ENCODE measurements at places on chromosomes 16 and 17.

DNA sequence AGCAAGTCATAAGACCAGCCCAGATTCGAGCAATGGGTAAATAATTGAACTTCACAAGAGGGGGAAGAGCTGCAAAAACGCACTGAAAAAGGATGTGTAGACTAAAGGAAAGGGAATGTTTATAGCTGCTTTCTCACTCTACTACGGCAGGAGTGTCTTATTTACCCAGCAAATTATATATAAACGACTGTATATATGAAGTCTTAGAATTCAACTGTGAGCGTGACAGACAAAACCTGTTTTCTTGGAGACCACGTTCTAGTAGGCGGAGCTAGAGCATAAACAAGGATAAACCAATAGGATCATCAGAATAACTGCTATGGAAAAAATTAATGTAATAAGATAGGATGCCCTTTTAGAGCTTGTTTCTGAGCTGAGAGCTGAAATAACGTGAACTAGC, 394.6 kb upstream of the MON1B start:
- no peak for DNase-seq

- DNase-seq, result no peak
These were observed 106.2 kb upstream of the HS3ST4 start for GRCh38 chr16:25585526-25585925.

- no peak for DNase-seq
These were observed 178.8 kb upstream of the PSMD7 start for GRCh38 chr16:74117798-74118197.

GRCh38 chr17:69286257-69286656, 40.7 kb downstream of the ABCA5 start:
- DNase-seq, result no peak

GRCh38 chr17:57399690-57400089, 143.4 kb downstream of the MSI2 start:
- DNase-seq, result no peak

- no peak for DNase-seq
These were observed 4.8 kb downstream of the GAS7 start for GRCh38 chr17:10193632-10194031.

DNA sequence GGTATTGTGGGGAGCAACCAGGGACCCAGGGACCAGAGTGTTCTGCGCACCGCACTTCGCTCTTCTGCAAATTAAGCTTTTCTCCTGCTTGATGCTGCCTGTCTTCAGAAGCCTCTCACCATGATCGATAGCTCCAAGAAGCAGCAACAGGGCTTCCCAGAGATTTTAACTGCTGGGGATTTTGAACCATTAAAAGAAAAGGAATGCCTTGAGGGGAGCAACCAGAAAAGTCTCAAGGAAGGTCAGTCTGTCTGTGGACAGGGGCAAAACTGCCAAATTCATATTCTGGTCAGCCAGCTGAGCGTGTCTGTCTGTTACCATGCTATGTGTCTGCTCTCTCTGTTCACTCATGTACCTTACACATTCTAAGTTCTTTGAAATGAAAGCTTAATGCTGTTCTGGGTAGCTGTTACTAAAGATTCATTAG, 115.7 kb downstream of the MRTFB start:
- DNase-seq, result no peak

DNA sequence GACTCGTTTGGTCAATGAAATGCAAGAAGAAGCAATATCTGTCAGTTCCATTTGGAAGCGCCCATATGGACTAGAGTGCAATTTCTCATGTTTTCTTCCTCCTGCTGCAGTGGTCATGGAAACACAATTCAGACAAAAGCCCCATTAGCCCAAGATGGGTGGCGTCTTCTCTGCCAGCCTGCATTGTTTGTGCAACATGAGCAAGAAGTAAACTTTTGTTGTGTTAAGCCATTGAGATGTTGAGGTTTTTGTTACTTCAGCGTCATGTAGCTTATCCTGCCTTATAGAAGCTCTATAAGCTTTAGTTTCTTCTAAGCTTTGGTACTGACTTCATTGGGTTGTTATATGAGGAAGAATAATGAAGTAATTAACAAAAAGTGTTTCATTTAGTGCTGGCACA, 137.4 kb downstream of the NPIPB5 start:
- no peak for DNase-seq

- no peak for DNase-seq
These were observed 23.8 kb downstream of the SNX11 start for GRCh38 chr17:48131216-48131824.

DNA sequence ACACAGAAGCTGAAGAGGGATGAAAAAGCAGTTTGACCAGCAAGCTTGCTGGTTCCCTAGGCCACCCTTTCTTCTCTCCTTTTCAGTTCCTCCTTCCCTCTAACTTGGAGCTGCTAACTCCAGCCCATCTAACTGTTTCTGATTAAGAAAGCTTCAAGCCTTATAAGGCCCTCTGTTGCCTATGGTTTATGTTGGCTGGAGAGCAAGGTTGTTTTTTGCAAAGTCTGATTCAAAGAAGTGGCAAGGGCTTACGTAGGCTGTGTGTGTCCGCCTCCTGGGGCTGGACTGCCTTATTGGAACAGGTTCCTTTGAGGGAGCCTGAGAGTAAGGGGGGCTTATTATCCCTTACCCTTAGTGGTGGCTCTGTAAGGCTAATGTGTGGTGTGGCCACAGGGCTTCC, 7.1 kb downstream of the AKAP1 start:
- no peak for DNase-seq

- DNase-seq, result no peak
These were observed 45.5 kb downstream of the ZCCHC14 start for GRCh38 chr16:87447323-87447722.

DNA sequence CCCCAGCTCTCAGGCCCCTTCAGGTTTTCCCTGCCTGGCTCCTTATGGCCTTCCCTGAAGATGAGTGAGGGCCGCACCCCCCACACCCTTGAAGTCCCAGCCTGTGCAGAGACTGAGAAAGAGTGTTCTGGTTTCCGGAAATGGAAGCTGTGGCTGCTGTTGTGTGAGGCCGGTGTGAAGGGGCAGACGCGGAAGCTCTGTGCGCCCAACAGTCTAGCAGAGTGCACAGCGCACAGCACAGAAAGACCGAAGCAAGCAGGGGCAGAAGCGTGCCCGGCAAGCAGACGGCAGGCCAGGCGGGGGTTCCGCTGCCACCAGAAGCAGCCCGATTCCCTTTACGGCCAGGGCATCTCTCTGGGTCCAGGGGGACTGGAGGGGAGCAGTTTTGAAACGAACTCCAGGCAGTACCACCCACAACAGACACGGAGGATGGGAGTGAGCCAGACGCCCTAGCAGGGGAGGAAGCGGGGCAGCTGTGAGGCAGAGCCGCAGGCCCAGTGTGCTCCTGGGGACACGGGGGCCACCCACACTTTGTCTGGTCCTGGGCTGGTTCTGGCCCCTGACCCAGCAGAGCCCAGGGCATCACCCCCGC, 16.7 kb downstream of the TPSG1 start:
- DNase-seq, result no peak

- no peak for DNase-seq
These were observed 81.8 kb downstream of the TRIM37 start for GRCh38 chr17:59024916-59025315.

DNA sequence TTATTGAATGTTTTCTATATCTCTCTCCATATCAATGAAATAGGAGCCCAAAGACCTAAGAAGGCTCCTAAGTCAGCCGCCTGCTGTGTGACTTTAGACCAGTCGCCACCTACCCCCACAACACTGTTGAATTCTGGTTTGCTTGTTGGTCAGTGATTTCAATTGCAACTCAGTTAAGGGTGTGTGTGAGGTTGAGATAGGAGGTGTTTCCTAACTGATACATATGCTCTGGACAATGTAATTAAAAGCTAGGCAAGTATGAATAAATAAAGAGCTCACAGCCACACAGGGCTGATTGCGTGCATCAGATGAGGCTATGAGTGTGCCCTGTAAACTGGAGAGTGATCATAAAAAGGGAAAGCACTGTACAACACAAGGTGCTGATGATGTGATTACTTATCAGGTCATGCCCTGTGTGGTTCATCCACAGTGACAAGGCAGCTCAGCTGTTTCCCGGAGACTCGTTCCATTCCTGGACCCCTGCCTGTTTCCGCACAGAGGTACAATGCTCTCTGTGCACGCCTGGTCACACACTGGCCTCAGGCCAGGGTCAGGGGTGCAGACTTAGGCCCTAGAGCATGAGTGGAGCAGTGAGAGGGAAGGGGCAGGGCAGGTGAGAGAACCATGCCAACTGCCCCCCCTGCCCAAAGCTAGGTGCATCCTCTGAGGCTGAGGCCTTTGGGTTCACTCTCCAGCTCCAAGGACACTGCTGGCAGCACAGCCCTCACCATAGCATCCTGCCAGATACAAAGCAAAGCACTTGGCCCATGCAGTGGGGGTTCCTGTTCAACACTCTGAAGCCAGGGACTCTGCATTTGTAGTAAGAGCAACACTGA, 3.3 kb upstream of the KRT35 start:
- no peak for DNase-seq

DNA sequence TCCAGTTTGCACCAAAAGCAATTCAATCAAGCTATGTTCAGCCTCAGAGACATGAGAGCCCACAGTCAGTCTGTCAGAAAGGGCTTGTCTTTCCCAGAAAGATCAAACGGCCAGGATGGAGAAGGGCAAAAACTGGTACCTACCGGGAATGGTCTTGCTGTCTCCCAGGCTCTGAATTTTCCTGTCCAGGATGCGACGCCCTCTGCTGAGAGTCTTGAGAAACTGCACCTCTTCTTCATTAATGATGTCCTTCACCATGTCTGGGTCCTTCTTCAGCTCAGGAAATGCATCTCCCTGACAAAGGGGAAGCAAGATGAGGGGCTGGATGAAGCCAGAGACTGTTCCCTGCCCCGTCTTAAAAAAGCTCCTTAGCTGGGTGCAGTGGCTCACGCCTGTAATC, 15.8 kb upstream of the EXOSC6 start:
- no peak for DNase-seq

DNA sequence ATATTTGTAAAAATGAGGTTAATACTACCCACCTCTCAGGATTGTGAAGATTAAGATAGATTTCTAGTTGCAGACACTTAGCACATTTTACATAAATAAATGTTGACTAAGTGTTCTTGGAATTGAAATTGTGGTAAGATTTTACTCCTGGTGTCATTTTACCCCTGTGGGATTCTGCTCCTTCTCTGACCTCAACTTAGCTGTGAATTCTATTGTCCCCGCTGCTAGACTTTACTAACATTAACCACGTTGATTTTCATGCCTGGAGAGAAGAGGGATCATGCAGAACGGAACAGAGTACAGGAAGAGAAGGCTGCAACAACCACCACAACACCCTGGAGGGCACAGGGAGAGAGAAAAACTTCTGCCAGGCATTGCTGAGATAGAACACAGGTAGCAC, 2.1 kb upstream of the TOM1L1 start:
- DNase-seq, result no peak

DNA sequence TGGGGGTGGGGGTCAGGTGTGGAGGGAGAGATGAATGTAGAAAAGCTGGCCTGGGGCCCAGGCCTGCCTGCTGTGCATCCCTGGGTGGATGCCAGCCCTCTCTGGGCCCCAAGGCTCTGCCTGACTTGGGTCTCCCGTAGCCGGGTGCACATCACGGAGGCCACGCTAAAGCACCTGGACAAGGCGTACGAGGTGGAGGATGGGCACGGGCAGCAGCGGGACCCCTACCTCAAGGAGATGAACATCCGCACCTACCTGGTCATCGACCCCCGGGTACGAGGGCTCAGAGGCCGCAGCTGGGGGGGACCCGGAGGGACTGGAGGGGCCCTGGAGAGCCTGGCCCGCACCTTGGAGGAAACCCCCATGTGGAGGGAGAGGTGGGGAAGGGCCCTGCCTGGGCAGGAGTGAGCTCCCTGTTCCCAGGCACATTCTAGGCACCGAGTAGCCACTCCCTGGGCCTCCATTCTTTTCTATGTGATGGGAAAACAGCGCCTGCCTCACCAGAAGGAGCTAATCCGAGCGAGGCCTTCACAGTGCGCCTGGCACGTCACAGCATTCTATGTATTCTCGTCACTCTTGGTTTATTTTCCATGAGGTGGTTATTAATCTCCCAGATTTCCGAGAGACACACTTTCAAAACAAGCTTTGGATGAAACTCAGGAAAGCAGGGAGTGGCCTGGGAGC, 34.7 kb downstream of the ADCY7 start:
- no peak for DNase-seq

DNA sequence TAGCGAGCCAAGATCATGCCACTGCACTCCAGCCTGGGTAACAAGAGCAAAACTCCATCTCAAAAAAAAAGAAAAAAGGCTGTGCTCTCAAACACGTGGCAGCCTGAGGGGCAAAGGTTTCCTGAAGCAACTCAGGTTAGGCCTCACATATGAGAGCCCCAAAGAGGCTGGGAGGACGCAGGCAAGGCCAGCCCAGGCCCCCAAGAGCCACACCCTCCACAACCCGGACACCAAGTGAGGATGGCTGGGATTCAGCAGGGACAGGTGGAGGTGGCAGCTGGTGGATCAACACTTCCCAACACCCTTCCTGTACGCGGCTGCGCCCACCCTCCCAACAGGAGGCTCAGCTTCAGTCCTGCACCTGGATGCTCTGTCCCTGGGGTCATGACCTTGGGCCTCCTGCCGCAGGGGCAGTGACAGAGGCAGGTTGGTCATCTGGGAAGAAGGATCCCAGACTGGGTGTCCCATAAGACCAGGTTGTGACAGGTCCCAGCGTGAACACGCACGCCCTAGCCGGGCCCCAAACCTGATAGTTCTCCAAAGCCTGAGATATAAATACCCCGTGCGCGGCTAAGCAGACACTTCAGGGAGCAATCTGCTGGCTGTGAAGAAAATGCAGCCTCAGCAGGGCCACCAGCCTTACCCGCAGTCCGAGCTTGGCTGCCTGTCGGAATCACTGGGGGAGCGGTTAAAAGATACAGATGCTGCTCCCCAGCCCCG, 78.1 kb downstream of the TIMM22 start:
- peak; percentile 48 for DNase-seq

DNA sequence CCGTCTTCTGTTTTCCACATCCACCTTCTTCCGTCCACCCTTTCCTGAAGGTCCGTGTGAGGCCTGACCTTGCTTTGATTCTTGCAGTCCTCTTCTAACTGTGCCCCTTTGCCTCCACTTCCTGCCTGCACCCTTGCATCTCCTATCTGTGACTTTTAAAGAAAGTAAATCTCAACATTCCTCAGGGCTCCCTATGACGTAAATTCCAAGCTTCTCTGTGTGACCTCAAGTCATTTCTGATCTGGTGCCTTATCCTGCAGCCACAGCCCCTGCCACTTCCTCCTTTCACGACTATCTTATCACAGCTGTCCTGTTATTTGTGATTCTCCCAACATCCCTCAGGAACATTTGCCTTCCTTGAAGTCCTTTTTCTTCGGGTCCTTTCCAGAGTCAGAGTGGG, 520.5 kb downstream of the CDH13 start:
- no peak for DNase-seq

GRCh38 chr16:4334724-4335495, 16.2 kb downstream of the PAM16 start:
- DNase-seq, result no peak

DNA sequence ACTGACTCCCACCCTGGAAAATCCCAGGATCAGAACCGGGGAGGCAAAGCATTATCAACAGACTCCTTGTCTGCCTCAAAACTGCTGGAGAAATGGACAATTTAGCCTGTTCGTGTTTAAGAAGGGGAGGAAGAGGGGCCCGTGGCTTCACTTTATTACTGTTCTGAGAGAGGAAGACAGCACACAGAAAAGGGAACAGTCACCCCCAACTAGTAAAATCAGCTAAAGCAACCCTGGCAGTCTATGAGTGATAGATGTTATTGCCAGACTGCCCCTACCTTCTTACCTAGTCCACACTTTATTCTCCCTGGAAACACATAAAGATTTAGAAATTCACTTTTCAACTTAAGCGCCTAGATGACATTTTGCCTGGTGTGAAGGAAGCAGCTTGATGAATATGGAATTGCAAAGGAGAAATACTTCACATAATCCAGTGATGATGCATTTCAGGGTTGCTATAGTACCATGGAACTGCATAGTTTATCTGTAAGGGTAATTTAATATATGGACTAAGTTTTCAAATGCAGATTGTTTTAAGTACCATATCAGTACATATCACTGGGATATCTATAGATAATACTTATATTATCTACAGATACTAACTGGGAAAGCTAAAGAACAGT, 36.9 kb upstream of the TRAP1 start:
- no peak for DNase-seq
